ENCODE measurements at places on chromosomes 7 and 10. TPM values are rescaled to one million over a fixed set of nuclear protein-coding genes. Genes with fewer than 3 reads are reported as not detected.

The TMEM178B gene
- 48.7 TPM for total RNA-seq

The MAGI2 gene
- 5.9 TPM for total RNA-seq

The GHRHR gene
- total RNA-seq: not detected

The OR6B1 gene
- not detected for total RNA-seq

The SPRN gene
- total RNA-seq: not detected

The MCM10 gene
- total RNA-seq: not detected

The GPR37 gene
- not detected for total RNA-seq

The CFAP58 gene
- total RNA-seq: 3.5 TPM

The FXYD4 gene
- not detected for total RNA-seq

The NUTM2B gene
- 1.2 TPM for total RNA-seq

The OAT gene
- 49.8 TPM for total RNA-seq

The PLXDC2 gene
- 43.6 TPM for total RNA-seq
